HCT116 (cell line): ENCODE measurements at places on chromosomes 12 and 14.

- DNase-seq: no peak
Measured at GRCh38 chr14:105908481-105908911, 382.1 kb downstream of the TMEM121 start.

GRCh38 chr14:60655119-60655897 is 6.0 kb upstream of the SIX1 start:
- no peak for DNase-seq

GRCh38 chr14:22047115-22047514 is 373.5 kb upstream of the OR4E1 start:
- DNase-seq: no peak

DNA sequence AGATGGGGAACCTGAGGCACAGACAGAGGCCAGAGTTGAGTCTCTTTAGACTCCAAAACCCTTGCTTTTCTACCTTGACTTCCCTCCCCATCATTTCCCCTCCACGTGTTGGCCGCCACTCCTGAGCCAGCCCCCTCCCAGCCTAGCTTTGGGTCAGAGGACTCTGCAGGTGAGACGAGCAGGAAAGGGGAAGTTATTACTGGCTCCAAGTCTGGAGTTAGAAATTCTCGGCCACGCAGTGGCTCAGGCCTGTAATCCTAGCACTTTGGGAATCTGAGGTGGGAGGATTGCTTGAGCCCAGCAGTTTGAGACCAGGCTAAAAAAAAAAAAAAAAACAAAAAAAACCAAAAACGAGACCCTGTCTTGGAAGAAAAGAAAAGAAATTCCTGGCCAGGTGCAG is 8.8 kb downstream of the VSX2 start:
- DNase-seq: no peak

DNA sequence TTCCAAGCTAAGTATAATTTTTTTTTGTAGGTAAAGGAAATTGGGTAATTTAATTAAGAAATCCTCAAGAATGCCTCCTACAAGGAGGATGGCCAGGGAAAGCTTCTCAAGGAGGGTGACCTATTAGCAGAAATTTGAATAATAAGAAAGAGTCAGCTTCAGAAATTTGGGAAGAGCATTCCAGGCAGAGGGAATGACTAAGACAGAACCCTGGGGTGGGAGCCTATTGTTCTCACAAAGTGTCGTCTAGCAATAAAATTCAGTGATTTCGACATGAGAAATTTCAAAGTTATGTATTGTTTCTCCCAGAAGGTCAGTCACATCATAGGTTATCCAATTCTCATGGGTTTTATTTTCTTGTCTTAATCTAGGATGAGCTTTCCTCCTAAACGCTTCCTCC is 1168.4 kb downstream of the AACS start:
- DNase-seq: no peak

DNA sequence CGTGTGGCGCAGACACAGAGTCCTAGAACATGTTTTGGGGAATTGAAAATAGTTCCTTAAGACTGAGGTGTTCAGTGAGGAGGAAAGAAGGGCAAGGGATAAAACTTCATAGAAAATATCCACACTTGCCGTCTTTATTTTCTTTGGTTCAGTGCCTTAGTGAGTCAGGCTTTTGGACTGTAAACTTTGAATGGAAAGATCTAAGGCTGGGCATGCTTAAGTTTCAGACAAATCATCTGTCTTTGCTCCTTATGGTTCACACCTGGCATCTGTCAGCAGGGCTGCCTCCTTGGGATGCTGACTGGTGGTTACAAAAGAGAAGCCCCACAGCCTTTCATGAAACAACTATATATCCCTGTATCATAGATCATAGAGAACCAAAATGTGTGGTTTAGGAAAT is 136.3 kb upstream of the PRICKLE1 start:
- DNase-seq: no peak

DNA sequence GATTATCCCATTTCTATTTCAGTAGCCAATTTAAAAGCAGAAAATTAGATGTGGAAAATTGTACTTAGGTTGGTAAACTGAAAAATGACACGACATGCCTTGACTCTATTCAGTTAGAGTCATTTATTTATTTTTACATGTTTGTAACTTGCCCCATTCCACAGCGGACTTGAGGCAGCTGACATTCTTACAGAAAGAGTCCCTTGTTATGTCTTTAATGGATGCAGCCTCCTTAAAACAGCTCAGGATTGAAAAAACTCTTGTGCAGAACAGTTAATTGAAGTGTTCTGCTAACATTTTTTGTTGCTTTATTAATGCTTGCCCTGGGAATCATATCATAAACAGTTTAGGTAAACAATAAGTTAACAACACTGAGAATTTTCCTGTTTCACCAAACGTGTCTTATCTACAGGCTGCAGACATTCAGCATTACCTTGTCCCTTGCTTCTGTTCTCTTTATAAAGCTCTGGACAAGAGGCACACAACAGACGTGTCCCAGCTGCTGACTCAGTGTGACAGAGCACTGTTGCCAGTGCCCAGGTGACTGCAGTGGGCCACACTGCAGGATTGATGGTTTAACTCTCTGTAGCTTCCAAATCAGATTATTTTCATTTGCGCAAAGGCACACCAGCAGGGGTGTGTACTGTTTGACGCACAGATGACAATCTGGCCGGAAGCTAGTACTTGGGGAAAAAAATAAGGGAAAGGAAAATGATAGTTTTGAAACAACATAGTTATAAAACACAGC is 101.6 kb downstream of the PELI2 start:
- no peak for DNase-seq

DNA sequence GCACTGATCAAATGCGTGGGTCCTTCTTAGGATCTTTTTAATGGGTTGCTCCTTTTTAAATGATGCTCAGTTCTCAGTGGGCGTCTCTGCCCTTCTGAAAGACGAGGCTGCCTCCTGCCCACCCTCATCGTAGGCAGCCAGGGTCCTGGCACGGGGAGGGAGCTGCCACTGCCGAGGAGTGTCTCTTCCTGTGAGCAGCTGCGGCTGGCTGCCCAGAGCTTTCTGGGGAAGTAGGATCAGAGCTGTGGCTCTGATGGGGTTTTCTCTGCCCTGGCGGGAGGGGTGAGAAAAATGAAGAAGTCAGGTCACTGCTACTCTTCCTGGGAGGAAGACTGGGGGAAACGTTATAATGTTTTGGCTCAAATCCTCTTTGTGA is 31.1 kb upstream of the BEGAIN start:
- no peak for DNase-seq

GRCh38 chr12:57250956-57251355 is at the start of gene STAC3:
Gene STAC3 (minus strand): TSS chr12:57251187. CDS start chr12:57249636, 1,551 bp downstream.
- no peak for DNase-seq
